Amniotic epithelial cell (primary cell): ENCODE measurements at places on chromosomes 1 and 21.

- peak; percentile 58 for DNase-seq
Observed at GRCh38 chr1:196723325-196724185, 51.1 kb upstream of the CFHR3 start.

DNA sequence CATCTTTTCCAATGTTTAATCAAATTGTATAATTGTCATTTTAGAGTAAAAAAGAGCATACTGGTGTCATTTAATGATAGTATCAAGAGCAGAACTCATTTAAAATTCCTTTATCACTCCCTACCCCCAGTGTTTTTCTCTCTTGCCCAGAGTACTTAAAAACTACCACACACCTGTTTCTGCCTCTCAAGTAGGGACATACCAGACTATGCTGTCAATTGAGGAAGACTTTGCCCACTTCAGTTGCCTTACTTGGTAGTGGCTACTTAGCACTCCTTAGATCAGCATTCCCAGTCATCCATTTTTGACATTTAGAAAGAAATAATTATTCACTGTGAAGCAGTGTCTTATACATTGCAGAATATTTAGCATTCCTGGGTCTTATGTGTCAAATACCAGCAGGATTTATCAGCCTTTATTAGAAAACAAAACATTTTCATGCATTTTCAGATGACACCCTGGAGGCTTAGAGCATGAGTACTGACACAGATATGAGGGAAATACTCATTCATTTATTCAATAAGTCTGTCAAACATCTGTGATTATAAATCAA lies 127.5 kb upstream of the RGS1 start:
- DNase-seq, result peak; percentile 17

DNA sequence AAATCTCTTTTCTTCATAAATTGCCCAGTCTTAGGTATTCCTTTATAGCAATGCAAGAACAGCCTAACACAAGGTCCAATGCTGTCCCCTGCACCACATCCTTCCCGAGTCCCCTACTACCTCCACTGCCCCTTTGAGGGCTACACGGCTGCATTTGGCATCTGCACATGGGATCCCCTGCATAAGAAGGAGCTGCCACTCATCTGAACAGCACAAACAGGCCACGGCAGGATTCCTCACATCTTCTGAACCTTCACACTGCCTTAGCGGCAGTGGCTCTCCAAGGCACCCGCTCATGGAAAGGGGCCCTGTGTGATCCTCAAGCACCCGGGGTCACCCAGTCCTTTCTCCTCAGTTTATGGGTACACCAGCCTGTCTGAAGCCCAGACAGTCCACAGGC lies 29.2 kb upstream of the BACE2 start:
- no peak for DNase-seq

- DNase-seq, result peak; percentile 61
Observed at GRCh38 chr1:235253219-235253962, 74.6 kb downstream of the ARID4B start.

DNA sequence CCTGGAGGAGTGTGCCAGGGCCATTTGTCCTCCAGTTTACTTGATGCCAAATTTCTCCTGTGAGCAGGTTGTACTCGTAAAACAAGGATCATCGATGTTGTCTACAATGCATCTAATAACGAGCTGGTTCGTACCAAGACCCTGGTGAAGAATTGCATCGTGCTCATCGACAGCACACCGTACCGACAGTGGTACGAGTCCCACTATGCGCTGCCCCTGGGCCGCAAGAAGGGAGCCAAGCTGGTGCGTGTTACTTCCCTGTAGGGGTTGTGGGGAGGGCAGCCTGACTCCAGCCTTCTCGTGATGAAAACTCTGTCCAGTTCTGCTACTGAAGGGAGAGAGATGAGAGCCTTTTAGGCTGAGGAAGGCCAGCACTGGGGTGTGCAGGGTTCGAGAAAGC lies 2.2 kb downstream of the RPS8 start:
- DNase-seq, result no peak

- DNase-seq, result no peak
Observed at GRCh38 chr1:40224040-40224439, 23.7 kb upstream of the TMCO2 start.

DNA sequence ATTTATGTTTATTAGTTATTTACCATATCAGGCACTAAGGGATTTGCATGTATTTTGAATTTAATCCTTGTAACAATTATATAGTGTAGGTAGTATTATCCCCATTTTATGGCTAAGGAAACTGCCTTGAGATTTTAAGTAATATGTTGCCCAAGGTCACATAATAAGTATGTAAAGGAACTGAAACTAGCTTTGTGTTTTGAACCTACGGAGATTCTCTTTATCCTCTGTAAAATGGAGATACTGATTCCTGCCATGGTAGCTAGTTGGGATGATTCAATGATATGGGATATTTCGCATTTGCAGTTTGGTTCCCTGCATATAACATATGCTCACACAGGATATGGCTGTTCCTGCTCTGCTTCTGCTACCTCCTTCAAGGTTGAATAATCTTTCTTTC lies 144.3 kb downstream of the ST6GALNAC3 start:
- DNase-seq, result no peak

GRCh38 chr1:182715531-182715930 lies 31.1 kb upstream of the RGS8 start:
- no peak for DNase-seq

DNA sequence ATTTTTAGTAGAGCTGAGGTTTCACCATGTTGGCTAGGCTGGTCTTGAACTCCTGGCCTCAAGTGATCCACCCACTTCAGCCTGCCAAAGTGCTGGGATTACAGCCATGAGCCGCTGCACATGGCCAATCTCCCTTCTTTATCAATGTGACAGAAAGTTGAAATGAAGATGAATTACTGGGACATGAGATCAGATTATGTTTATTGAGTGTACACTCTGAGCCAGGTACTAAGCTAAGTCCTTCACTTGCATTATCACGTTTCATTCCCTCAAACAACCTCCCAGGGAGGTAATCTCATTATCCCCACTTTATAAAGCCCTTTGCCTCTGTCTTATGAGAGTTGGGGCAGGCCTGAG lies 6.3 kb upstream of the CHI3L2 start:
- no peak for DNase-seq

GRCh38 chr1:152880316-152880715 lies 2.2 kb downstream of the SMCP start:
- DNase-seq, result no peak

DNA sequence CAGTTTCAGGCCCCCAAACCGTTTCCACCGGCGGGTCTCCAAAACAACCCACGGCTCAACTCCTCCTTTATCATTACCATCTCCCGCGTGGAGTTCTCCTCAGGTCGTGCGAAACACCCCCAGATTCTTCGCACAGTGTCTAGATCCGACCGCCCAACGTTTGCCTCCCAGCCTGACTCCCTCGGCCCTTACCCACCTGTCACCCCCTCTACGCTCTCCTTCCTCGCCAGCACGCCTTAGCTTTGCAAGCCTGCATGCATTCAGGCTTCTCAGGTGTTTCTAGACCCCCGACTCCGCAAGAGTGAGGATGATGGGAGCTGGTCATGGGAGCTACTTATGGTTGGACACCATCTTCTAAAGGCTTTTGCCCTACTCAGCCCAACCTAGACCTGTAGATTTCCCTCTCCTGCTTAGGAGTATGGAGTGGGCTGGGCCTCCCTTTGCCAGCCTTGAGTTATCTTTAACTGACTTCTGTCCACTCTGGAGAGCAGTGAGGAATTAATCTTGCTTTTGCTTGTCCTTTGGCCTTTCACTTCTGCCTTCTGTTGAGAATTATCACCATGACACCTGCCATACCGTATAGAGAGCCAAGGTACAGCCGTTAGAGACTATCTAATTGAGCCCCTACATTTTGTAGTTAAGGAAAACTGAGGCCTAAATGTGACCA lies 865 bp downstream of the ATP5IF1 start:
- DNase-seq, result no peak

GRCh38 chr1:92315766-92316599 lies 17.1 kb downstream of the RPAP2 start:
- DNase-seq, result no peak

DNA sequence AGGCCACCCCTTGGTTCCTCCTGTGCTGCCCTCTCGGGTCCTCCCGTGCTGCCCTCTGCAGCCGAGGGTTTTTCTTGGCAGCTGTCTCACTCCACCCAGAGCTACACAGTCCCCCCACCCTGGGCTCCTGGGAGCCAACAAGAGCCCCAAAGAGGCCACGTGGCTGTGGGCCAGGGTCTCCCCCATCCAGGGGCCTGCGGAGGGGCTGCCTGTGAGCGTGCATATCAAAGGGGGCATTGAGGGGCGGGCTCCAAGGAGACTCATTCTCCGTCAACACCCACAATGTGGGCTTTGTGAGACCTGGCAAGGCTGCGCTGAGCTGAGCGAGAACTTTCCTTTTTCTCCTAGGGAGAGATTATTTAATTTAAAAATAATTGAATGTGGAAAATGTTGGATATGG lies 108.7 kb upstream of the ARHGEF16 start:
- DNase-seq, result no peak

DNA sequence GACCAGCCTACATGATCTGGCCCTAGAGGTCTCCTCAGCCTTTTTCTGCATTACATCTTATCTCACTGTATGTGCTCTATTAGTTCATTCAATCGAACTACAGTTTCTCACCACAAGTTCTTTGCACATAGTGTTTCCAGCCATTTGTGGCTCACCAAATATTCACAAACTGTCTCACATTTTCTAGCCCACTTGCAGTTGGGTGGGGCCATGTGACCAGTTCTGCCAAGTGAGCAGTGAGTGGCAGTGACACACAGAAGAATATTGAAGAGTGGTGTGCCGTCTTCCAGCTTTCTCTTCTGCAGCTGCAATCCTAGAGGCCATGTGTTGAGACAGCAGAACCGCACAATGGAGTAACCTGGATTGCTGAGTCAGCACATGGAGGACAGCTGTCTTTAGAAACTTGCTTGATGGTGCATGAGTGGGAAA lies 103.2 kb upstream of the ZNF644 start:
- no peak for DNase-seq

GRCh38 chr1:154862907-154863306 lies 7.2 kb downstream of the KCNN3 start:
- no peak for DNase-seq

DNA sequence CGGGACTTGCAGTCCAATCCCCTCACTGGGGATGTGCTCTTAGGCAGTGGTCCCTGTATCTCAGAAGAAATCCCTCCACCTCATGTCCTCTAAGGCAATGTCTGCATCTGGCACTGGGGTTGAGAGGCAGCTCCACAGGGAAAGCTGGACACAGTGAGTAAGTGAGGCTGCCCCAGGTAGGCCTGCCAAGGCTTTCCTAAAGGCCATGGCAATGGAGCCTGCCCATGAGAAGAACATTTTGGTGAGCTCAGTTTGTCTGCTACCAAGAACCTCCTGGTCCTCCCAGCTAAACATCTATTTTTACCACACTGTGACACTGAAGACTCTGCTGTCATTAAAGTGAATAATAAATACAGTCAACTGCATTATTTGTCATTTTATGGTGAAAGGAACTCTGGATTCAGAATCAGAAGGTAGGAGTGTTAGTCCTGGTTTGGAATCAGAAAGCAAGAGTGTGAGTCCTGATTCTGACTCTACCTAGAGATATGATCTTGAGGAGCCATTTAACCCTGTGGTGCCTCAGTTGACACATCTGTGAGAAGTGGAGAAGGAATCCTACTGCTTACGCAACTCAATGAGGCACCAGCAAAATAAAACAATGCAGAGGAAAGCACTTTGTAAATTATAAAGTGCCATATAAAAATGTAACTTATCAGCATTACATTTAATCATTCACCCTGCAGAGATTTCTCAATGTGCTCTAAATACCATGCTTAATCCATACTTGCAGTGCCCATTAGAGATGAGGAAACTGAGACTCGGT lies 41.0 kb downstream of the TBX15 start:
- peak; percentile 25 for DNase-seq

GRCh38 chr1:211088156-211088555 lies 45.8 kb downstream of the KCNH1 start:
- no peak for DNase-seq

DNA sequence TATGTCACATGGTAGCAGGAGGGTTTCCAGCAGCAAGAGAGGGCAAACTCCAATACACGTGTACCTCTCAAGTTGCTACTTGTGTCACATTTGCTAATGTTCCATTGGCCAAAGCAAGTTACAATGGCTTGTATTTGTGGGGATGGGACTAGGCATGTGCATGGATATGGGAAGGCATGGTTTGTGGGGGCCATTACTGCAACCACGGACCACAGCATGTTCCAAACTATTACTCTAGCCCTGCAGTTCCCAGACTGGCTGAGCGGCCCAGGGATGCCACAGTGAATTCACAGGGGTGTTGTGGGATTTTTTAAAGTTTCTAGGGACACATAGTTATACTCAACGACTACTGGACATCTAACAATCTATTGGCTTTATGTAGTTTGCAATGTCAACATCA lies 133.1 kb downstream of the GIPC2 start:
- no peak for DNase-seq

GRCh38 chr1:187203257-187203656 lies 374.5 kb downstream of the PLA2G4A start:
- DNase-seq, result peak; percentile 75

GRCh38 chr1:247110627-247111258 lies 6.6 kb upstream of the ZNF669 start:
- DNase-seq, result peak; percentile 37

GRCh38 chr1:34844252-34844634 lies 15.3 kb downstream of the SMIM12 start:
- DNase-seq, result no peak

DNA sequence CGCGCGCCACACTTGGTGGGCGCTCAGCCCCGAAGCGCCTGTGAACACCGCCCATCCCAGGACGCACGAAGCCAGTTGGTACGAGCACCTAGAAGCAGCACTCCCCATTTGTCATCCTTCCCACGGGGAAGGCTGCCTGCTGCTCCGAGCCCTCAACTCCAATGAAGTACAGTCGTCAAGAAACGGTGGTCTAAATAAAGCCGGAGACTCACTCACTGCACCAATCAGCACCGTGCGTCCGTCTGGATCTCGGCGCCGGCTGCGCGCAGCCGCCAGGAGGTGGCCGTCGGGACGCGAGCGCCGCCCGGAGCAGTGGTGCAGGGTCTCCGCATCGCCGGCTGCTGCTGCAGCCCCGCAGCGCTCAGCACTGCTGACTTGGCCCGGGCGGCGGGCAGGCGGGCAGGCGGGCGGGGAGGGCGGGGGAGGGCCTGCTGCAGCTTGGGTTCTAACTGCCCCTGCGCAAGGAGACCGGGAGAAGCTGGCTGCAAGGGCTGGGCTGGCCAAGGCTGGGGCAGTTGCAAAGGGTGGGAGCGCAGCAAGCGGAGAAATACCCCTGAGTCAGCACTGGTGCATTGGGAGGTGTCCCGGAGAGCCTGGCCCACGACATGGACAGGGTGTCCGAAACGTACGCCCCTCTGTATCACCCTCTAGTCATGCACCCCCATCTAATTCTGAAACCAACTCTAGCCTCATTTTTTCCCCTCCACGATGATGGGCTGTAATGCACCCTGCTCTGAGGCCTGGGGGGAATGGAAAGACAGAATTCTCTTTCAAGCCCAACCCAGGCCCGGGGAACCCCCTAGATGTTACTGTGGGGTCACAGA lies 35.8 kb upstream of the H6PD start:
- DNase-seq, result no peak
